ENCODE measurements at places on chromosomes 5 and 9.

DNA sequence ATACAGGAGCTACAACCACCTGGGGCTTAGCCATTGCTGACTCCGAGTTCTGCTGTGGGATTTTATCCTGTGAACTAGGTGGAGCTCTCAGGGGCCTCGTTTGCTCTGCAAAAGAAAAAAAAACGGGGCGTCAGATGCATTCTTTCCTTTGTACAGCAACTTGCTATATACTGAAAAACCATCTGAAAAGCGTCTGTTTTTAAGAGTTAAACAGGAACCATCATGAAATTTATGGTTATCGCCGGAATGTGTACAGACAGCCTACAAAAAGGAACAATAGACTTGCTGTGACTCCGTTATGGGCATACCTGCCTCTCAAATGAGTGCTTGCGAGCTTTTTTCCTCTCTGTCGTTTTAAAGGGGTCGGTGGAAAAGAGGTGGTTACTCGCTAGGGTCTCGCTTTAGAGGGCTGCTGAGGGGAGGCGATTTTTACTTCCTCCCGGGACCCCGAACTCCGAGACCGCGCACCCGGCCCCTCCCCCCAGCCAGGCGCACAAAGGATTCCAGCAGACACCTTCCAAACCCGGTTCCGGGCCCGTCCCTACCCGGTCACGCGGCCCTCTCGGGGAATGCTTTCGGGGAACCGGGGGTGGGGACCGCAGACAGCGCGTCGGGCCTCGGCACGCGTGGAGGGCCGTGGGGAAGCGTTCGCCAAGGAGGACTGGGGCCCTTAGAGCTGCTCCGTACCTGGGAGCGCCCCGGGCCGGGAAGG is 826 bp downstream of the PAIP1 start:
- DNase-seq = peak; percentile 31

DNA sequence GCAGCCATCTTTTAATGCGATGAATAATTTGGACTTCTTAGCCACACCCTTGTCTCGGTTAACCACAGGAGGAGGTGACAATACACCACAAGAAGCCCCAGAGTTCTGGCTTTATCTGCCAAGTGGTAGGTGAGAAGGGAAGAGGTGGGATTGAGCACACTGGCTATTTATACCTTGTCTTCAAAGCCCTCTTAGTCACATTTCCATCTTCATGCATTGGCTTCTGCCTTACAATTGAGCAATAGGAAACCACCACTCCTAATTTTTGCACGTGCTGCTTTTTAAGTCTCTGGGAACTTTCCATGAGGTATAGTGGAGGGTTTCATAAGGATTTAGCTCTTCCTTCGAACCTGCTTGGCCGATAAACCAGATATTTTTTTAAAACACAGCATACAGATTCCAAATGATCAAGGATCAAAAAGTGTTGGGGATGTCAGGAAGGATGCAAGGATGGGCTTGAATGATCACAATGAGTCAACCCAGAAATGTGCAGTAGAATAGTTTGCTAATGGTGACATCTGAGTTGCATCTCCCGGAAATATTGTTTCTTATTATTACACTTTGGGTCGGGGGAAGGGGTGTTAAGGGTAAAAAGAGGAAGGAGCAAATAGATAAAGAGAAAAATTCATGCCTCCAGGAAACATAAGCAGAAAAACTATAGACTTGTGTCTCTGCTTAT is 25.5 kb downstream of the PLAC8L1 start:
- DNase-seq = no peak

DNA sequence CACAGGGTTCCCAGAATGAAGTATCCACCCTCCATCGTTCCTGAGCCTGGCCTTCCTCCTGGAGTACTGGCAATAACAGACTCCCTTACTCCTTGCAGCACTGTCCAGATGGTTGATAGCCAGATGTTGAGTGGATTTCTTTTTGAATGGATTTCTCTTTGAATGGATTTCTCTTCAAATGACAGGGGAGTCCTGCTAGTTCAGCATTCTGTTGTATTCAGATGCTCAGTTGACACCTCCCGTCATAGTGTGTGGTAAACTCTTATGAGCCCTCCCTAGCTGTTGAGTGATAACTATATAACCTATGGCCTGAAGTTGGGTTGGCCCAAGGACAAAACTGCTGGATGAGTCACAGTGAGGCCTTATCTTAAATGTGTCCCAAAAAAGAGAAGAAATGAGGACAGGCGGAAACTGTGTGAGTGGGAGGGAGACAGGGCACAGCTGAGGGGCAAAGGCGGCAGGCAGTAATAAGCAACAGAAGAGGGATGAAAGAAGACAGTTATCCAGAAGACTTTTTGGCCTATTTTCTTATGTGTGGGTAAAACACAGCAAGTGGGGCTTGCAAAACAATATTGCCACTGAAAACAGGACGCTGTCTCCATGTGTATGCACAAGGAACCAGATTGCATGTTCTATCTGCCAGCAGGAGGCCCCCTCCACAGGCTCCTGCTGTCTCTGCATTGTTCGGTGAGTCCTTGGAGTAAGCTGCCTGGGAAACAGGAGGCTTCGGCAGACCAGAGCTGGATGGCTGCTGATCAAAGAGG is 209.5 kb upstream of the S1PR3 start:
- no peak for DNase-seq

GRCh38 chr5:133977858-133978257 is 9.4 kb upstream of the C5orf15 start:
- DNase-seq = no peak

DNA sequence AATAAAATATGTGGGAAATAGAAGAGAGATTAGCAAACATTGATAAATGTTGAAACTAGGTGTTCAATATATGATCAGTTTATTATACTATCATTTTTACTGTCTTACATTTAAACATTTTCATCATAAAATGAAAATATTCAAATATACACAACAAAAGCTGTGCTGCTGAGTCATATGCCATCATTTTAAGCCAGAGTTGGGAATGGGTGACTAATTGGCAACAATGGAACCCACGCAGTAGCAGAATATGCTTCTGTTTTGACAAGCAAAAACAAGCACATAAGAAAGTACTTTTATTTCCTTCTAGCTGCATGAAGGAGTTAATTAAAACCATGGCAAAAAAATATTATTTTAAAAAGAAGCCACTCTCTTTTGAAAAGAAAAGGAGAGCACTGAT is 340.0 kb upstream of the EDIL3 start:
- no peak for DNase-seq

DNA sequence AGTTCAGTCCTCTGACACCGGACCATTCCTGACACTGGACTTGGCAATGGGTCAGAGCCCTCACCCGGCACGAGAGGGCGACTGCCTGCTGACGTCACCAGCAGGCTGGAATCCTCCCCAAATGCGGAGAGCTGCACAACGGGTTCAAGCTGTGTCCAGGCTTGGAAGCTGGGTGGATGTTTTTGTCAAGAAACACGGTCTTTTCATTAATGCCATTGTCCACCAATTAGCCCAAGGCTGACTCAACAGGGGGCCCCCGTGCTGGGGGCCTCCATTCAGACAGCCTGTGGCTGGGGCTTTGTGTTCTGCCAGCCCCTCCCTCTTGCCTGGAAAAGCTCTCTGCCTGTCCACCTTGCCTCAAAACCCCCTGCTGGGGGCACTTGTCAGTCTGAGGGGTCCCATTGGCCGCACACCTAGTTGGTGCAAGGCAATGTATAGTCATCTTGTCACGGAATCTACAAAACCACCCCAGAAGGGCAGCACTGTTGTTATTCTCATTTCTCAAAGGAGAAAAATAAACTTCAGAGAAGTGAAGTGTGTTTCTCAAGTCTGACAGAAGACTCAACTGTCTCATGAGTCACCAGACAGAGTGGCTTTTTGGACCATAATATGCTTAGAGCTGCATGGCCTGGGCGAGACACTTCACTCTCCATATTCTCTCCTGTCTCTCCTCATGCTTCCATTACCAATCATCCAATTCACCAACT is 24.6 kb downstream of the NDUFA8 start:
- no peak for DNase-seq

- DNase-seq = no peak
Measured at GRCh38 chr9:22044583-22044982, 35.5 kb upstream of the CDKN2B start.

DNA sequence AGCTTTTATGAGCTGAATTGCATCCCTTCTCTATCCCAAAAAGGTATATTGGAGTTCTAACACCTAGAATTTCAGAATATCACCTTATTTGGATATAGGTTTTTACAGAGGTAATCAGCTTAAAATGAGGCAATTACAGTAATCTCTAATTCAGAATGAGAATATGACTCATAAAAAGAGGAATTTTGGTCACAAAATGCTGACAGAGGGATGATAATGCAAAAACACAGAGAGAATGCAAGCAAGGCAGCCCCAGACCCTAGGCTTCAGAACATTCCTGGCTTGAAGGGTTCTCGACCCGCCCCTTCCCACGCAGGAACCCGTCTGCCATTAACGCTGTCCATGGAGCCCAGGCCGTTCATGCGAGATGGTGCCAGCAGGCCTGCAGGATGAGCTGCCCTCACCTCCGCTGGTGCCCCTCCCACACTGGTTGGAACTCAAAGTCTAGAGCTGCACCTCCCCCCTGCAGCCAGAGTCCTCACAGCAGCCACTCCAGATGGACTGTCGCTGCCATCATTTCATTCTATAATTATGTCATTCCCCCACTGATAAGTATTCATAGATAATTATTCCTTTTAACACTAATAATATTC is 1173.4 kb upstream of the ACO1 start:
- DNase-seq = no peak

DNA sequence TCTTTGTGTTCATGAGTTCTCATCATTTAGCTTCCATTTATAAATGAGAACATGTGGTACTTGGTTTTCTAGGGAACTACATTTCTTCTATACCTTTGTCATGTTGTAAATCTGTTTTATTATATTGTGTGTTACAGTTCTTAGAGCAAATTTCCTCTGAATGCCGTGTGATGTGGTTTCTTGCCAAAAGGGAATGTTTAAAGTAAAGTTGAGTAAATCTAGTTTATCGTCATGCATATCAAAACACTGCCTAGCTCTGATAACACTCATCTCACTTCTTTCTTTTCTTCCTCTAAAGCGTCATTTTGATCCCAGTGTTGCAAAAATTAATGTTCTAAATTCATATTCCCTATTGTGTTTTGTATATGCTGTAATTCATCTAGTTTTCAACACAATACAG is 295.4 kb upstream of the HAPLN1 start:
- DNase-seq = no peak

DNA sequence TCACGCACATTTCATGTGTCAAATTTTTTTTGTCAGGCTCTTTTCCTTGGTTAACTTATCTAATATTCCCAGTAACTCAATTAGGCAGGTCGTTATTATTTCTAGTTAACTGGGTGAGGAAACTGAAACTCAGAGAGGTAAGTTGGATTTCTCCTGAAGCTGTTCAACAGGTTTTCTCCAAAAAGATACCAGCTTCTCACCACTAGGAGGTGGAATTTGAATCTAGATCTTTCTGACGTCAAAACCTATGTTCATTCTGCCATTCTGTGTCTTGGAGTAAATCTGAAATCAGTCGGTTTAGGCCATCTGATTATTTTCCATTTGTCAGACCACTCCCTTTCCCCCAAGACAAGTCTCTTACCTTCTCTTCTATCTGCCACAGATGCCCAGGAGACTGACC is 572.9 kb downstream of the ACTL7B start:
- DNase-seq = no peak

- DNase-seq = no peak
Measured at GRCh38 chr9:2178034-2178734, 163.0 kb downstream of the SMARCA2 start.

DNA sequence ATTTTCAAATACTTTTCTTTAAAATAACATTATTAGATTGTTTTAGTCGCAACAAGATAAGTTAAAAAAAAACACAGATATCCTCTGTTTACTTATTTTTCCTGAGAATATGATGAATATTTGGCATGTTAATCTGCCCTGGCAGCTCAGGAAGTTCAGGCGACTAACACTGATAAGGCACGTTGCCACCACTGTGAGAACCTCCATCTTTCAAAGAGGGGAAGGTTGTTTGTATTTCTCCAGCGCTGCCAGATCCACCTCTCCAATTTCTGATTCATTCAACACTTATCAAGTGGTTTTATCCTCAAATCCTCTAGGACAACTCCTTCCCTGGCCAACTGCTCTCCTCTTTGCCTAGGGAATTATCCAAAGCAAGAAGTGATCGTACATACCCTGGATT is 21.8 kb downstream of the CTNNAL1 start:
- no peak for DNase-seq

DNA sequence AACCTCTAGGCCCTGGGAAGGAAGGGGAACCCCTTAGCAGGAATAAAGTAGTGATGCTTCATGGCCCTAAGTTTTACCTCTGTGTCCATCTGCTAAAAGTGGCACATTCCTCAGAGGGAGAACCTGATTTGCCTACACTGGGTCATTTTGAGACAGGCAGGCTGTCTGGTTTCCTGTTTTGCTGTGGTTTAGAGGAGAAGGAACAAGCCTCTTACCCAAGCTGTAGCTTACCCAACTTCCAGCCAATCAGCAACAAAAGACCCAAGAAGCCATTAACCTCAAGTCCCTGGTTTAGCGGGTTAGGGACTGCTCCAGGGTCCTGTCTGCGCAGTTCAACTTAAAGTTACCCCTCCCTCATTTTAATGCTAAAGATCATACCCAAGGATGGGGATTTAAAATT is 411.0 kb downstream of the MAT2B start:
- no peak for DNase-seq

DNA sequence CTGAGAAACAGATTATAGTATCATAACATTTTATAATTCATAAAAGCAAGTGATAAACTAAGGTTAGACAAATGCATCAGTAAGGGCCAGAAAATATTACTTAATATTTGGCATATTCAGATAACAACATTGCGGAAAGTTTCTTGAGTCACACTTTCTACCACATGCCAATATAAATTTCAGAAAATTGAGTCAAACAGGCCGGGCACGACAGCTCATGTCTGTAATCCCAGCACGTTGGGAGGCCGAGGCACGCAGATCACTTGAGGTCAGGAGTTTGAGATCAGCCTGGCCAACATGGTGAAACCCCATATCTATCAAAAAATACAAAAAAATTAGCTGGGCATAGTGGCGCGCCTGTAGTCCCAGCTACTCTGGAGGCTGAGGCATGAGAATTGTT is 47.1 kb downstream of the SLC38A9 start:
- no peak for DNase-seq

- DNase-seq = no peak
Measured at GRCh38 chr5:83157163-83157562, 79.8 kb downstream of the XRCC4 start.

GRCh38 chr9:134213508-134213850 is 49.1 kb upstream of the RNU6ATAC start:
- no peak for DNase-seq

- no peak for DNase-seq
Measured at GRCh38 chr5:34580983-34581382, 75.1 kb upstream of the RAI14 start.

GRCh38 chr5:5370059-5370774 is 52.3 kb upstream of the ICE1 start:
- no peak for DNase-seq

DNA sequence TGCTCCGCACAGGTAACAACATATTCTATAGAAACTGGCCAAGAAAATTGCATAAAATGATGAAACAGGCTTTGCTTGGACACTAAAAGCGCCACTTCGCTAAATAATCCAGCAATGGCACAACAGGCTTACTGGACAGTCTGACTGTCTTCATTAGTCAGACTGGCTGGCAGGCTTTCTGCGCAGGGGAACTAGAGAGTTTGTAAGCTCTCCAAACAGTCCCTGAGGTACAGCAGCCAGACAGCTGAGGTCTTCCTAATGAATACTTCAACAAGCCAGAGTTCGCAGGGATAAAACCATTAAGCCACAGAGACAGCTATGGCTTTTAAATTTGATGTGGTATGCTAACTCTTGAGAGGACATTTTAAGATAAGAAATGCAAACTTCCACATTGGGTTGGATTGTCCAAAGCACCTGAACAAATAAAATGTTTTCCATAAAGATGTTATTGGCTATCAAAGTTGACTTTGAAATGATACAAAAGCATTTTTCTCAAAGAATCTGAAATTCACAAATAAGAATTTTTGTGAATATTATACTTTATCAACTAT is 20.7 kb downstream of the PLK2 start:
- no peak for DNase-seq
